ENCODE measurements at places on chromosomes 3 and 15. TPM values are rescaled to one million over a fixed set of nuclear protein-coding genes. Genes with fewer than 3 reads are reported as not detected.

Gene KLHL40
- not detected for total RNA-seq

Gene EXD1
- total RNA-seq = not detected

Gene CNTN6
- not detected for total RNA-seq

Gene SCAMP2
- total RNA-seq = 19.2 TPM

Gene ACTRT3
- 0.99 TPM for total RNA-seq

Gene LRRIQ4
- not detected for total RNA-seq

Gene NEK11
- total RNA-seq = 2.0 TPM

Gene BBX
- 28.6 TPM for total RNA-seq

Gene EPHA3
- not detected for total RNA-seq
